ENCODE measurements at places on chromosomes 11 and 22. TPM values are rescaled to one million over a fixed set of nuclear protein-coding genes. Genes with fewer than 3 reads are reported as not detected.

Gene NAV2
- 6.5 TPM for total RNA-seq

Gene LGALS1
- 636 TPM for total RNA-seq

Gene OR5P2
- total RNA-seq = not detected

Gene SOX10
- total RNA-seq = not detected

Gene CCDC73
- total RNA-seq = 0.11 TPM

Gene CHRM1
- not detected for total RNA-seq

All from GM12878 (cell line).